ENCODE measurements at places on chromosomes 7 and 10.

DNA sequence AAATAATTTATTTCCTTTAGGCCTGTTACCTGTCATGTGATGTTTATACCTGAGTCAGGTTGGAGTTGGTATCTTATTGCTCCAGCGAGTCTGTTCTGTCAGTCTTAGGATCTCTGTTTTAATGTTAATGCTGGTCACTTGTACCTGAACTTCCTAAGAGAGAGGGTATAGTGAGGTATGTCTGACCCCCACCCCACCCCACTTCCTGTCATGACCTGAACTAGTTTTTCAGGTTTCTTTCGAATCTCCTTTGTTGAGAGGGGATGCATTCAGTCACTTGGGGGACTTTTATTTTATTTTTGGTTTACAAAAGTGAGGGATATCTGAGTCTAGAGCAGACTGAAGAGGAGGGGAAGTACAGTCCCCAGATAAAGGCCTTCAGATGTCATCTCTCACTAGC lies 769.0 kb upstream of the COBL start:
- no peak for DNase-seq

DNA sequence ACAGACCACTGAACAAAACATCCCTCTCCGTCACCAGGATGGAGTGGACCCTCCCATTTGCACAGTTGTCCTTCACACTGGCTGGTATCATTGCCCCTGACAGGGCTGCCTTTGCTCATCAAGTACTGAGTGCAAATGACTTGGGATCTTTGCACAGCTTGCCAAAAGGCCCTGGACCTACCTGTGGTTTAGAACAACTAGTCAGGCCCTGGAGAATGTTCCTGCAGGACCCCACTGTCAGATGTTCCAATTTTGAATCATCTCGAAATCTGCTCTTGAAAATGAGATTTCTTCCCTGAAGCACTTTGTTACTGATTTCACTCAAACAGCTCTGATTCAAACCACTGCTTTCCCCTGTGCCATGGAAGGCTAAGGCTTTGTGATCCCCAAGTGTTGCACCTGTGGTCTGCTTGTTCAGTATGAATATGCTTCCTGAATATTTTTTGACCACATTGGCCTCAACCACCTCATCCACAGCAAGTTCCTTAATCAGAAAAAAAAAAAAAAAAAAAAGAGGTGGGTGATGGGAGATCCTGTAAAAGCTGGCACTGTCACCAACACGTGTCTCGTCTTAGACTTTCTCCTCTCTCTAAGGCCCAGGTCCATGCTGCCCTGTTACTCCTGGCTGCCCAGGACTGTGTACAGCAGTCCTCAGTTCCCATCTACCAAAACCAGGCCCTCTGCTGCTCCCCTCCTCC lies 2.7 kb upstream of the AOAH start:
- no peak for DNase-seq

DNA sequence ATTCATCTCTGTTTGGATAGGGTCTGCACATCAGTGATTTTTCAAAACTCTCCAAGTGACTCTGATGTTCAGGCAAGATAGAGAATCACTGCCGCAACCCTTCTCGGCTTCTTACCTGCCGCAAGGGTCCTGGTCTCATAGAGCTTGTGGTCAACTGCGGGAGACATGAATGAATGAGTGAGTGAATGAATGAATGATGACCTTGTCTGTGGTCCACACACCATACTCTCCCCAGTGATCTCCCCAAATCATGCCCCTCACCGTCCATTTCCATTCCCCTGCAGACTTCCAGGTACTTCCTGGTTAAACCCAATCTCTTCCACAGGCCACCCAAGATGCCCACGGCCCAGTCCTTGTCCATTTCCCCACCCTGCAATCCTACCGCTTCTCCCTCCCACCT lies 5.9 kb upstream of the NPFFR1 start:
- no peak for DNase-seq

- DNase-seq: no peak
These were observed 5.1 kb downstream of the TMEM26 start for GRCh38 chr10:61448091-61448490.

DNA sequence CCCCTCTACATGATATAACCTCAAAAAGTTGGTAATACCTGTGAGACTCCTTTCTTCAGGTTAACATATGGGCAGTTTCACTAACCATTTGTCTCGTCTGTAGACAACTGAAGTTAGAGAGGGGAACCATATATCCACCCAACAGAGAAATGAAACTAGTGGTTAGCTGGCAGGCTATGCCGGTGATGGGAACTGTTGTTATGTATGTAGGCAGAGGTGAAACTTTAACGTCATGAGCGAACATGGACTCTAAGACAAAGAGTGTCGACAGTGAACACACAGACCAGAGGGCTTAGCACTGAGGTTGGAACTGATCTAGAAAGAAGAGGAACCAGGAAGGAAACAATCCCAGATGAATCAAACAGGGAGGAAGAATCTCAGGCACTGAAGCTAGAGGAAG lies 112.4 kb downstream of the ELMO1 start:
- no peak for DNase-seq

- DNase-seq: no peak
These were observed 16.0 kb downstream of the ARL5B start for GRCh38 chr10:18675086-18675801.

DNA sequence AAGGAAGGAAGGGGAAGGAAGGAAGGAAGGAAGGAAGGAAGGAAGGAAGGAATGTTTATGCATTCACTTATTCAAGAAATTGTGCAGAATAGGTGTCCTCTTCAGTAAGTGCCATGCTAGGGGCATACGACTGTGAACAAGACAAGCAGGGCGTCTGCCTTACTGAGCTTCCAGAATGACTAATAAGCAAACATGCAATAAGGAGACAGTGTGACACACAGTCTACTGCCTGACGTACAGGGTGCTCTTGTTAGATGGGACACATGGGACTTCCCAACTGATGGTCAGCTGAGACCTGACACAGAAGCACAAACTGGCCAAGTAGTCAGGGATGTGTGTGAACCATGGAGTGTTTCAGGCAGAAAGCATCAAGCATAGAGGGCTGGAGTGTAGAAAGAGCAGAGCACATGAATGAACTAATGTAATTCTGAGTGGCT lies 18.2 kb downstream of the DNAJC12 start:
- peak; percentile 8 for DNase-seq
